Stimulated activated CD4-positive, alpha-beta T cell treated with anti-CD3 and anti-CD28 coated beads, Interleukin-4, amount 100 ng/mL, for 48 hours (primary cell): ENCODE measurements at places on chromosomes 6 and 20.

GRCh38 chr6:132272776-132273175 lies 128.5 kb downstream of the MOXD1 start:
- no peak for DNase-seq

DNA sequence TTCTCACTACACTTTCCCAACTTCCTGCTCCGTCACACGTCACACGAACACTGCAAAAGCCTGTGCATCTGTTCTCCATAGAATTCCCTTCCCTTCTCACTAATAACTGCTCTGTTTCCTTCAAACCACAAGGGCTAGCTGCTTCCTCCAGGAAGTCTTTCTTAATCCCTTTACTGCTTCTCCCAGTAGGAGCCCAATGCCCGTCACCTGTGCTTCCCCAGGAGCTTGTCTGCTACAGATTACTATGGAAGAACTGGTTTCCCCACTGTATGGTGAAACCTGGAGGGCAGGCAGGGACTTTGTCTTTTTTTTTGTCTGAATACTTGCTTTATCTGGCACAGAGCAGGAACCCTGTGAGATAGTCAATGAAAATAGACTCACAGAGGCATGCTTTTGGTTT lies 444.7 kb upstream of the MAP3K7 start:
- DNase-seq, result no peak

- no peak for DNase-seq
These were observed 116.8 kb downstream of the CDC5L start for GRCh38 chr6:44504301-44504791.

DNA sequence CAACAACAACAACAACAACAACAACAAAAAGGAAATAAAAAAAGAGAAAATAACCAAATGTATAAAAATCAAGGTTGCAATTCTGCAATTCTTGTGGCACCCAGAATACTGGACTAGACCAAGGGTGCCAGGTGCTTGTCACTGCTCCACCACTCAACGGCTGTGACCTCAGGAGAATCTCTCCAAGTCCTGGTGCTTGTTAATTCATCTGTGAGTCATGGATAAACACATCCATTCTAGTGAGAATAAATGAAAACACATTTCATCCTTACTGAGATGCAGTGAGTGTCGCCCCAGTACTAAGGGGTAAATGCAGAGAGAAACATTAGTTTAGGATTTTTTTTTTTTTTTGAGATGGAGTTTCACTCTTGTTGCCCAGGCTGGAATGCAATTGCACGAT lies 32.0 kb downstream of the HLA-C start:
- DNase-seq, result no peak

DNA sequence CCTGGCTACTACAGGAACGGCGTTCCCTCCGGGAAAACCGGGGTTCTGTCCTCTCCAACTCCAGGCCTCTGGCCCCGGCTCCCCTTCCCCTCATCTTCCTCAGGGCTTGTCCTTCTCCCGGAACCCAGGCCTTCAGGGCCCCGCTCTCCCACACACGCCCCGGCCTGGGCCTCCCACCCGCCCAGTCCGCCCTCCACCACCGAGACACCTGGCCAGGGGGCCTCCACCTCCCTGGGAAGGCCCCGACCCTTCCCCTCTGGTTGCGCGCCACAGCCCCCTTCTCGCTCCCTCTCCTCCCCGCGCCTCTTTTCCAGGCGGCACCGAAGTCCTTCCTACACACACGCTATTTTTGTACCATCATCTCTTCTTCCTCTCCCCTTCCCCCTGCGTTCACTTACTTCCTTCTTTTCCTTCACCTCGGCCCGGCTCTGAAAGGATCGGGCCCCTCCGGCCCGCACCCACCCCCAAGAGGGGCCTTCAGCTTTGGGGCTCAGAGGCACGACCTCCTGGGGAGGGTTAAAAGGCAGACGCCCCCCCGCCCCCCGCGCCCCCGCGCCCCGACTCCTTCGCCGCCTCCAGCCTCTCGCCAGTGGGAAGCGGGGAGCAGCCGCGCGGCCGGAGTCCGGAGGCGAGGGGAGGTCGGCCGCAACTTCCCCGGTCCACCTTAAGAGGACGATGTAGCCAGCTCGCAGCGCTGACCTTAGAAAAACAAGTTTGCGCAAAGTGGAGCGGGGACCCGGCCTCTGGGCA lies 1.3 kb upstream of the SIRPA start:
- no peak for DNase-seq

- DNase-seq, result no peak
These were observed 123.0 kb downstream of the SMAP1 start for GRCh38 chr6:70790483-70791224.

- DNase-seq, result no peak
These were observed 26.5 kb upstream of the RNF24 start for GRCh38 chr20:4041748-4042411.

DNA sequence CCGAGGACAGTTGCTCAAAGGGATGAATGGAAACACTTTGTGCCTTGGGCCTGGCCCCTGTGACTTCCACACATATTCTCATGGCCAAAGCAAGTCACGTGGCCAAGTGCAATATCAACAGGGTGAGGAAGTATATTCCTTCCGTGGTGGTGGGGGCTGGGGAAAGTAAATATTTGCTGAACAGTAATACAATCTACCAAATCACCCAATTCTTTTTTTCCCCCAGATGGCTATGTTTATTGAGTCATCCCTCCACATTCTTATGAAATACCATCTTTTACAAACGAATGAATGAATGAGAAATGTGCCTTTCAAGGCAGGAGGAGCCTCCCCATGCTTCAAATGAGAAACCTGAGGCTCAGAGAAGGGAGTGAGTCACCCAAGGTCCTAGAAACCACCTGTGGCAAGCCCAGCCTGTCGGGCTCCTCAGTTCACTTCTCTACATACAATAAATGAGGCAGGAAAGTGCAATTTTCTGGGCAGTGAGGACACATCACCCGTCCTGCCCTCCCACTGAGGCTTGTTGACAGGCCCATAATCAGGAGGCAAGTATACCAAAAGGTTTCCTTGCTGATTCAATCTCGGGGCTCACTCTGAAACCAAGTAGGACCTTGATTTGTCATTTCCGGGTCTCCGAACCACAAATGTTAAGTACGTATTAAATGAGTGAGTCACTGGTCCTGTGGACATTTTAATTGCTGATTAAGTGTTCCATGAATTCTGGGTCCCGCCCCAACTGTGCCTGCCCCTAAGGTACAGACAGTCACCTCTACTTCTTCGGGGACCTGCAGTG lies 25.3 kb upstream of the TOP1 start:
- peak; percentile 47 for DNase-seq

DNA sequence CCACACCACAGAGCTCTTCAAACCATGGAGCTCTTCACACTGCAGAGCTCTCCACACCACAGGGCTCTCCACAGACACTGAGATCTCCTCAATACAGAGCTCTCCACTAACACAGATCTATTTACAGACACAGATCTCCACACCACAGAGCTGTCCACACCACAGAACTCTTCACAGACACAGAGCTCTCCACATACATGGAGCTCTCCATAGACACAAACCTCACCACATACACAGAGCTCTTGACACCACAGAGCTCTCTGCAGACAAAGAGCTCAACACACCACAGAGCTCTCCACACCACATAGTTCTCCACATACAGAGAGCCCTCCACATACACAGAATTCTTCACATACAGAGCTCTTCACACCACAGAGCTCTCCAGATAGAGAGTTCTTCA lies 53.0 kb downstream of the ERMARD start:
- DNase-seq, result no peak

DNA sequence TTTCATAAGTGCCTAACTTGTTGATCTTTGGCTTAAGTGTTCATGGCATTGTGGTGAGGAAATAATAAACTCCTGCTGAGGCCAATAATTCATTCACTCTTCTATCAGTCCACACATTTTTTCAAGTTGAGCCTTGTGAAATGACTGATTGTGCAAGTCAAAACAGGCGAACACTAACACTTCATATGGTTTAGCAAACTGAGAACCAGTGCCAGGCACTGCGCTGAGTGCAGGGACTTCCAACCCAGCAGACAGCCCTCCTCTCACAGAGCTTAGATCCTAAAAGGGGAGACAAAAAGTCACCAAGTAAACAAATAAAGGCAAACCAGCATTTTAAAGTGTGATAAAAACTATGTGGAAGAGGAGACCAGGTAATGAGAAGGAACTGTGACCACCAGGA lies 435.0 kb downstream of the PTPRT start:
- DNase-seq, result no peak

DNA sequence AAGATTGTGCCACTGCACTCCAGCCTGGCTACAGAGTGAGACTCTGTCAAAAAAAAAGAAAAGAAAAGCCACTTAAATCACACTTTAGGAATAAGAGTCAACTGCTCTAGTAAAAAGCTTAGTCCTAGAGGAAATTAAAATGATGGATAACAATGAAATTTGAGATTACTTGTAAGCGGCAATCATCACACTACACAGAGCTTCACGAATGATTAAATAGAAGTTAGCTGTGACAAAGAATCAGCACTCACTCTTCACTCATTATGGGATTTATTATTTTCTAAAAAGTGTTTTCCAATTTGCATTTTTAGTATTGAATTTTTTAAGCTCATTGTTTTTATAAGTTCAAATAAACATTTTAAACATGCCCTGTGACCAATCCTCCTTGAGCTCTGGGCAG lies 718.0 kb downstream of the UTRN start:
- DNase-seq, result no peak

DNA sequence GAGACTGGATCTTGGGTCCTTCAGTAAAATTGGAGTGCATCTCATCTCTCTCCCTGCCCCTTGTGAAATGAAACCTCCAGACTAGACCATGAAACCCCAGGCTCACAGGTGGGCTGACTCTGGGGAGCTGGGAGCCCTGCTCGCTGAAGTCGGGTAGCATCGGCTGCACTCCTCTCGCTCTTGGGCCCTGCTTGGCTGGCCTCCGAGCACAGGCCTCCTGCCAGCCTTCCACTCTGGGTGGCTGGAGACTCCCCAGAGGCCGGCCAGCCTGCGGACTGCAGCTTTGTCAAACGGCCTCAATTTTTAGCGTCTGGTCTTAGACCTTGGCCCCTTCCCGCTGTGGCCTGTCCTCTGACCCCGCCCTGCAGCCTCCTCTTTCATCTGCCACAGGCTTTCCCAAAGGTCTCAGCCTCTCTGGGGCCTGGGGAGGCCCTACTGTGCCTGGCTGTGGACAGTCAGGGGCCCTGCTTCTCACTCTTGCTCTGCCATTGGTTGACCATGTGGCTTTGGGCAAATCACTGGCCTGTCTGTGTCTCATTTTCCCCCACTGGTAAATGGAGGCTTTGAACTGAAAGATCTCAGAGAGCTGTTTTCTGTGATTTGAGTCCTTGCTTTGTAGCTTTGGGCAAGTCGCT lies 45.1 kb downstream of the SRC start:
- DNase-seq, result no peak
